Stimulated activated CD8-positive, alpha-beta memory T cell treated with anti-CD3 and anti-CD28 coated beads, Interleukin-2, amount 100 ng/mL, for 1 hour (primary cell): ENCODE measurements at places on chromosomes 5 and 9.

- no peak for DNase-seq
Measured at GRCh38 chr5:172313915-172314314, 30.4 kb upstream of the UBTD2 start.

GRCh38 chr9:73152953-73153352 is 1.3 kb downstream of the ANXA1 start:
- no peak for DNase-seq

- no peak for DNase-seq
Measured at GRCh38 chr5:122085041-122085440, 7.0 kb upstream of the LOX start.

DNA sequence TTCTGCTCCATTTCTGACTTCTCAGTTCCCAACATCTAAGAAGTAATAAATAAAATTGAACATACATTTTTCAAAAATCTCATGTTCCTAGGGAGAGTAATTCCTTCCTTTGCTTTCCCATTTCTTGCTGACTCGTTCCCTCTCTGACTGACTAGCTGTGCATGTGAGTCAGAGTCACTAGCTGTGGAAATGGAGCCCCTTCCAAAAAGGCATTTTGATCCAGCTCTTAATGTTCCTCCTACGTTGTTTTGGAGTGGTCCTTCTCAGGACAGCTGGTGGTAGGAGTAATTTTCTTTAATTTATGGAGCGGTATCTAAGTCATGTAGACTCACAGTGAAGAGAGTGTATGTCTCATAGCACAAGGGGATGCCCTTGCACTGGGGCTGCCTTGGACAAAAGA is 460.2 kb downstream of the GADD45G start:
- DNase-seq, result no peak

DNA sequence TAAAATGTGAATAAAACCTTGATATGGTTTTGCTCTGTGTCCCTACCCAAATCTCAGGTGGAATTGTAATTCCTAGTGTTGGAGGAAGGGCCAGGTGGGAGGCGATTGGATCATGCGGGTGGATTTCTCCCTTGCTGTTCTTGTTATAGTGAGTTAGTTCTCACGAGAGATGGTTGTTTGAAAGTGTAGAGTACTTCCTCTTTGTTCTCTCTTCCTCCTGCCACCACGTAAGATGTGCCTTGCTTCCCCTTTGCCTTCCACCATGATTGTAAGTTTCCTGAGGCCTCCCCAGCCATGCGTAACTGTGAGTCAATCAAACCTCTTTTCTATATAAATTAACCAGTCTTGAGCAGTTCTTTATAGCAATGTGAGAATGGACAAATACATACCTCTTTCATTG is 34.9 kb downstream of the TARS1 start:
- no peak for DNase-seq

DNA sequence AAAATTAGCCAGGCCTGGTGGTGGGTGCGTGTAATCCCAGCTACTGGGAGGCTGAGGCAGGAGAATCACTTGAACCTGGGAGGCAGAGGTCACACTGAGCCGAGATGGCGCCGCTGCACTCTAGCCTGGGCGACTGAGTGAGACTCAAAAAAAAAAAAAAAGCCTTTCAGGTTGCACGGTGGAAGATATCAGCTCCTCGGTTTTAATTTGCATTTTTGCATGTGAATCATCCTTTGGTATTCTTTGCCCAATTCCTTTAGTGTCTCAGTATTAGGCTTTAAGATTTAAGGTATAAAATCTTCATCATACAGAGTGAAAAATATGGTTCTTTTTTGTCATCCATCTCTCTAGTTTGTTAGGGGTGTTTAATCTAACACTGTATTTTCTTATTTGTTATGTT is 173.6 kb upstream of the S1PR3 start:
- no peak for DNase-seq

GRCh38 chr9:5976674-5977397 is 38.6 kb downstream of the RANBP6 start:
- DNase-seq, result no peak

DNA sequence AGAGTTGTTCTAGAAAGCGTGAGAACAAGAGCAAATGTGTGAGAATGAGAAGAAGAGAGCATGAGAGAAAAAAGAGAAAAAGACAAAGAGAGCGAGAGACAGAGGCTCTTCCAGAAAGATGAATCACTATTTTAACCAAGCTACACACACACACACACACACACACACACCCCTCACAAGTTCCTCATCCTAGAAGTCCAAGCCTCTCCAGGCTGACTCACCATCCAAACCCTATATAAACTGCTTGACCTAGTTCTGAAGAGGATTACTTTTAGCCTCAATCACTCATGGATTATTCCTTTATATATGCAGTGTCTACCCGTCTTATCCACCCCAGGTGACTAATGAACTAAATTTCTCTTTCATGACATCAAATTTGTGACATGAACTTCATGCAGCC is 37.6 kb downstream of the C9orf57 start:
- no peak for DNase-seq

GRCh38 chr5:965604-966344 is 42.8 kb upstream of the NKD2 start:
- no peak for DNase-seq

GRCh38 chr9:137582286-137582860 is 3.6 kb upstream of the DPH7 start:
- DNase-seq, result no peak

GRCh38 chr5:138559937-138560336 is 15.3 kb downstream of the HSPA9 start:
- DNase-seq, result no peak

DNA sequence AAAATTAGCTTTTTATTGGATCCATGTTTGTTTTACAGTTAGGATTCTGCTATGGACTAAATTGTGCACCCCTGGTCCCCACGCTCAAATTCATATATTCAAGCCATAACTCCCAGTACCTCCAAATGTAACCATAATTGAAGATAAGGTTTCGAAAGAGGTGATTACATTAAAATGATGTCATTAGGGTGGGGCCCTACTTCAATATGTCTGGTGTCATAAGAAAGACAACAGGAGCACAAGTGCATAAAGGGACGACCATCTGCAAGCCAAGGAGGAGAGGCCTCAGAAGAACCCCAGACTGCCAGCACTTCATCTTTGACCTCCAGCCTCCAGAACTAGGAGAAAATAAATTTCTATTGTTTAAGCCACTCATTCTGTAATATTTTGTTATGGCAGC is 7.4 kb upstream of the HNRNPA0 start:
- DNase-seq, result no peak

- no peak for DNase-seq
Measured at GRCh38 chr9:34997379-34997781, 7.8 kb downstream of the DNAJB5 start.

GRCh38 chr9:100911273-100911672 is 117.3 kb upstream of the PLPPR1 start:
- no peak for DNase-seq

DNA sequence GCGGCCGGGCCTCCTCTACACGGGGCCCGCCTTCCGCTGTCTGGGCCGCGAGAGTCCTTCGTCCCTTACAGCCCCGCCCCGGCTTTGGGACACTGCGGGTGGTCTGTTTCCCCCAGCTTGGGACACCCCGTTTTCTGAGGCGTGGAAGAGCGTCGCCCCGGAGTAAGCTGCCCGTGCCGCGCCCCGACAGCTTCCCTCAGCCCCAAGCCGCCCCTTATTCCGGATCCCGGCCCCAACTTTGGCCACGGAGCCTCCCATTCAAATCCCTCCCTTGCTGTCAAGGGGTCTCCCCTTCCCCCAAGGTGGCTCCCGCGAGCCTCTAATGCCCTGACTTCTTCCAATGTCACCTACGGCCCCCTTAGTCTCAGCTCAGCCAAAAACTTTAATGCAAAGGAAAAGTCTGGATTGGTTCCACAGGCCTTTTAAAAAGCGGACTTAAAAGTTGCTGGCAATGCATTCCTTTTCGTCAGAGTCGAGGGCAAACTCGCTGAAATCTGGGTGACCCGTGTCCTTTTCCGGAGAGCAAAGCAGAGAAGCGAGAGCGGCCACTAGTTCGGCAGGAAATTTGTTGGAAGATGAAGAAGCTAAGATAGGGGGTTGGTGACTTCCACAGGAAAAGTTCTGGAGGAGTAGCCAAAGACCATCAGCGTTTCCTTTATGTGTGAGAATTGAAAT is 19.8 kb downstream of the EXOSC2 start:
- no peak for DNase-seq

DNA sequence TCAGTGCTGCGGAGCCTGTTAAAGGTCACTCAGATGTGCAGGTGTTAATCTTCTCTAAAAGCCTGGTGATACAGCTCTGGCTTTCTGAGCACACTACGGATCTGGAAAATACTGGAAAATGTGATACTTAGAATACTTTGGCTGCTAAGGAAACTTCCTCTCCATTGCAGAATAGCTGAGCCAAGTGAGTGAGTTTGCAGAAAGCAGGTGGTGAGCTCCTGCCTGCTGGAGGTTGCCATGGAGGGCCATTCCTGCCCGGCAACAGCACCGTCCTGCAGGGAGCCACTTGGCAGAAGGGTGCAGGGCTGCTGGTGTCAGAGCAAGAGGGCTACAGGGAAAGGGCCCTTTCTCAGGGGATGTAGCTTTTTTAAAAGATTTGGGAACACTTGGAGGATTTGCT is 40.7 kb downstream of the SECISBP2 start:
- DNase-seq, result no peak

DNA sequence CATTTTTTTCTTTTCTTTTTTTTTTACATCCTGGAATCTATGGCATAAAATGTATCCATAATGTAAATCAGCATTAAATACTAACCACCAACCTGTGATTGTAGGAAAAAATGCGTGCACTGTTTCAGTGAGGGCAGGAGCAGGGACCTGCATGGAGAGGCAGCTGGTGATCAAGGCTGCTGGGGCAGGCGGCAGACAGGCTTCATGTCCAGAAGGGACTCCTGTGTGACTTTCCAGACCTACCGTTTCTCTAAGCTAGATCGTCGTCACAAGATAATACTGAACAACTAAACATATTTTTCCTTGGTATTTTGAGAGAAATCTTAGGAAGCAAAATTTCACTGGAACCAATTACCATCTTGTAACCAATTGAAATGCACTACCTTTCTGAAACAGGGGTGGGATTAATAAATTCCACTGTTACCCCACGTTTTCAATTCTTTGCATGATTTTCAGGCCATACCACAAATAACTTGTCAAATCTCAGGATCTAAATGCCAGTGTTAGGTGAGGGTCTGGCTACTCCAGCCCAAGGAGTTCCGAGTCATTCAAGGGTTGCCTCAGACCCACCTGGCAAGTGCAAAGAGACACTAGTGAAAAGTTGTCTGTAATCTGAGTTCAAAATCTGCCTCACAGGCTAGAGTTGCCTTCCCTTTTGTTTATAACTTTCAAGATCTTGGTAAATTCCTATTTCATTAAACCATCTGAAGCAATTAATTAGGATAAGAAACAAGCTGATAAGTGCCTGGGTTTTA is 198.2 kb downstream of the SEMA5A start:
- DNase-seq, result no peak

DNA sequence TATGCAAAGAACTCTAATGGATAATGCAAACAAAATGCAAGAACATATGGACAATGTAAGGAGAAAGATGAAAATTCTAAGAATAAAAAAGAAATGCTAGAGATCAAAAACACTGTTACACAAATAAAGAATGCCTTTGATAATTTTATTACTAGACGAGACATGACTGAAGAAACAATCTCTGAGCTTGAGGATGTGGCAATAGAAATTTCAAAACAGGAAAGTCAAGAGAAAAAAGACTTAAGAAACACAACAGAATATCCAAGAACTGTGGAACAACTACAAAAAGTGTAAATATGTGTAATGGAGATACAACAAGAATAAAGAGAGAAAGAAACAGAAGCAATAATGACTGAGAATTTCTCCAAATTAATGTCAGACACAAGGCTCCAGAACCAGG is 140.5 kb upstream of the ACOT12 start:
- no peak for DNase-seq

DNA sequence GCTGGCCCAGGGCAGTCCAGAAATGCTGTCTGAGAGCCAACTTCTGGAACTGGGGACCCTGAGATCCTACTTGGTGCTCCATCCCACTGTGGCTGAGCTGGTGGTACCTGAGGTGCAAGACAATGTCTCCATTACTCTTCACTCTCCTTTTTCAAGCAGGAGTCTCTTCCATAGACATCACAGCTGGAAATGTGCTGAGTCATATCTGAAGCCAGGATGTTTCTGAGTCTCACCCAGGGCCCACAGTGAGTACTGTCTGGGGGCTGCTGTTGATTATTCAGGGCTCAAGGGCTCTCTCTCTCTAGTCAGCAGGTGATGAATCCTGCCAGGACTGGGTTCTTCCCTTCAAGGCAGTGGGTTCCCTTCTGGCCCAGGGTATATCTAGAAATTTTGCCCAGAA is 145.2 kb upstream of the TAS2R1 start:
- DNase-seq, result no peak

DNA sequence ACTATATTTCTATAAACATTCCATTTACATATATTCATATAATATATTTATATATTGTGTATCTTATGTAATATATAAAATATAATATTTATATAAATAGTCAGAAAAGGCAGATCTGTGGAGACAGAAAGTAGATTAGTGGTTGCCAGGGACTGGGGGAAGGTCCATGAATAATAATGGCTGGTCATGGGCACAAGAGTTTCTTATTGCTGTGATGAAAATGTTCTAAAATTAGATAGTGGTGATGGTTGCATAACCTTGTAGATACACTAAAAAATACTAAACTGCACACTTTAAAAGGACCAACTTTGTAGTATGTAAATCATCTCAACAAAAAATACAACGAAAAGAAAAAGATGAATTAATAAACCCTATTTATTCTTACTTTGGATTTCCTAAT is 47.3 kb downstream of the NUP155 start:
- DNase-seq, result no peak

- no peak for DNase-seq
Measured at GRCh38 chr9:18604767-18605730, 131.1 kb downstream of the ADAMTSL1 start.

DNA sequence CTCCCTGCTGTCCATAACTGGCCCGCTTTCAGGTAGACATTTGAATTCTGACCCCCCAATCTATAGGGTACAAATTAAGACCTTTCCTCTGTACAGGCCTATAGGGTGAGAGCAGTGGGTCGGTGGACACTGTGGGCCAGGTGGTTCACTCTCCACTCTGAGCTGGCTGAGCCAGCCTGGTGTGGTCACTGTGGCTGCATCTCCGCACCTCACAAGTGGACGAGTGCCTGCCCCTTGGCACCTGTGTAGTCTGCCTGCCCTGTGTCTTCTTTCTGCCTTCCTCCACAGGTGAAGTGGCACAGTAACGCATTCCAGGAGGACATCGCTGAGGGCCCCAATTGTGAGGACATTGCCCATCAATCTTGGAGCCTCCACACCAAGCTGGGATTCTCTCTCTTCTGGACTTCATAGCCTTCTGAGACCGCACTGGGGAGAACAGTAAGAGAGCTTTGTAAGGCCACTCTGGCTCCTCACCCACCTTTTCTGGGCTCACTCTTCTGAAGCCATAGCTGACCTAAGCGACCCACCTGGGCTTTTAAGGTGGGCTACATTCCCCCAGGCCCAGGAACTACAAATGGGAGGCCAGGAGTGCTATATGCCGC is 33.5 kb upstream of the JADE2 start:
- DNase-seq, result no peak

GRCh38 chr9:123528501-123528900 is 172.5 kb downstream of the CRB2 start:
- no peak for DNase-seq
